ENCODE measurements at places on chromosomes 3 and 15.

DNA sequence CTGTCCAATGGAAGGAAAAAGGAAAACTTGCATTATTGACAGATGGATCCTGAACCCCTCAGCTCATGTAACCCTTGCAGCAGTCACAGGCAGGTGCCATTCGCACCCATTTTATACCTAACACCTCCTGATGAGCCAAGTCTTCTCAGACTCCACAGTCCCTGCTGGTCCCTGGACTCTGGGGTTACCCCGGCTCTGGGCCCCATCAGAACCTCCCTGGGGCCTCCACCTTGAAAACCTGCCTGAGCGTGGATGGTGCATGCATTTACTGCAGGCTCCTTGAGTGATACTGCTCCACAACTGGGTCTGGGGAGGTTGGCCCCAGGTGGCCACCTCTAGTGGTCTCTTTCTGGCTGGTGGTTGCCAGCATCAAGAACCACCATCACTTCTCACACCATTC lies 15.9 kb upstream of the DOCK3 start:
- no peak for DNase-seq

- no peak for DNase-seq
Measured at GRCh38 chr3:157263027-157263426, 103.1 kb upstream of the CCNL1 start.

DNA sequence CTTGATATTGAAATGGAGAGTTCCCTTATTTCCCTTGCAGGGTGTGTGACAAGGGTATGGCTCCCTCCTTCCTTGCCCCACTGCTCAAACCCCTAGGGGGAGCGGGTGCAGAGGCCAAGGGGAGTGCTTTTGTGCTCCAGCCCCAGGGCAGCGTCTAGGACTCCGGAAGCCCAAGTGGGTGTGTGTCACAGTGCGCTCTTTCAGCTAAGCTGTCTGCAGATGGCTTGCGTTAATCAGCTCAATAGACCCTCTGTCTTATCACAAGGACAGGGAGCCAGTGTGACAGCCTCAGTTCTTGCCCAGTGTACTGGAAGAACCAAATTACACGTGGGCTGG lies 523.6 kb upstream of the LMCD1 start:
- no peak for DNase-seq

GRCh38 chr15:73368301-73369136 lies at the start of gene HCN4:
HCN4 (minus strand) TSS chr15:73368958; CDS start chr15:73368270, 688 bp downstream.
- DNase-seq: no peak

GRCh38 chr3:52507359-52507758 lies 12.2 kb downstream of the STAB1 start:
- DNase-seq: no peak

DNA sequence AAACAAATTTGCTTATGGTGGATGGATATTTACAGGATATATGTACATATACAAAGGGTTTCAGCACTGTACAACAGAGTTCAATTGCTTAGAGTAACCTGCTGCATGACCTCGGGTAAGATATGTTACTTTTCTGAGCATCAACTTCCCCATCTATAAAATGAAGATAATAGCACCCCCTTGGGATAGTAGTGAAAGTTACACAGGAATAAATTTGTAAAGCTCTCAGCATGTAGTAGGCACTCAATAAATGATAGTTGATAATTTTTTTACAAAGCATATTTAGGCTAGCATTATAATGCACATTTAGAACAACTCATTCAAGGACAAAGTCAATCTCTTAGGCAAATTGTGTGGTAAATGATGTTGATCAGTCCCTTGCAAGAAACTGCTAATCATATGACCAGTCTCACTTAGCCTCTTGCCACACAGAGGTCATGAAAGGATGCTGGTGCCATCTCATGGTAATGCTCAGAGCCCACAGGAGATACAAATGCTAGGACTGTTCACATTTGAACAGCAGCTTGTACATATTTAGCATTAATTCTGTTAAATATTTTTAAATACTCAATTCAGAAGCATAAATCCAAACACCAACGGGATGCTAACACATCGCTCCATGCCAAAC lies 123.9 kb downstream of the MAGI1 start:
- DNase-seq: no peak

Measured in Jurkat, Clone E6-1 (cell line).